Substantia nigra (tissue), 51 donors: ENCODE measurements at places on chromosomes 7 and 10.

DNA sequence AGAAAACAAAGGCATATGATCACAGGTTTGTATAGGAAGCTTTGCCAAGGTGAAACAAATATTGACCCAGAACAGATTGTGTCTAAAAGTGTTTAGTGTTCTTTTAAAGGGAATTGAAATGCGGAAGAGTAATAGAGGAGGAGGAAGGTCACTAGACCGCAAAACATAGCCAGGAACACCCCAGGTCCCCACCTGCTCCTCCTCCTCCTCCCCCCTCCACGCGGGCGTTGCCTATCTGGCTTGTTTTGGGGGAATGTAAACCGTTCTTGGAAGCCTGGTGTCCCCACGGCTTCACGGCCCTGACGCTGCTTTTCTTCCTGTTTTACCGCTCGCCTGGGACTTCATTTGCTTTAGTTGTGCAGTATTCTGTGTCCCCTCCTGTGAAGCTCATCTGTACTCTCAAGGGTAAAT is 81.0 kb upstream of the PFKP start:
- no peak for DNase-seq

DNA sequence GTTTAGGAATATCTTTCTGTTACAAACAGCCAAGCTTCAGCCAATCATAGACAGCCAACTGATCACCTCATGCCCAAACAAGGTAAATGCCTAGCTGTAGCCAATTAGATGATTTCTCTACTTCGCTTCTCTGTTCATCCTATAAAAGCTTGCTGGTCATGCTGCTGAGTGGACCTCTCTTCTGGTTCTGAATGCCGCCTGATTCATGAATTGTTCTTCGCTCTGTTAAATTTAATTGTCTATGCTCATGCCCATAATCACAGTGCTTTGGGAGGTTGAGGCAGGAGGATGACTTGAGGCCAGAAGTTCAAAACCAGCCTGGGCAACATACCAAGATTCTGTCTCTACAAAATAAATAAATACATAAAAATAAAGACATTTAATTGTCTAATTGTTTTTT is 698.1 kb upstream of the NRP1 start:
- no peak for DNase-seq

DNA sequence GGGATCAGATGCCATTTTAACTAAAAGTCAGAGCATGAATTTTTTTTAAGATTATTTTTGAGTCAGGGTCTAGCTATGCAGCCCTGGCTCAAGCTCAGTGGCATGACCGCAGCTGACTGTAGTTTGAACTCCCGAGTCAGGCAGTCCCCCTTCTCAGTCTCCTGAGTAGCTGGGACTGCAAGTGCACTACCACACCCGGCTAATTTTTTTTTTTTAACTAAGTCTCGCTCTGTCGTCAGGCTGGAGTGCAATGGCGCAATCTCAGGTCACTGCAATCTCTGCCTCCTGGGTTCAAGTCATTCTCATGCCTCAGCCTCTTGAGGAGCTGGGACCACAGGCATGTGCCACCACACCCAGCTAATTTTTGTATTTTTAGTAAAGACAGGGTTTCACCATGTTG is 7.8 kb downstream of the TAS2R41 start:
- no peak for DNase-seq

DNA sequence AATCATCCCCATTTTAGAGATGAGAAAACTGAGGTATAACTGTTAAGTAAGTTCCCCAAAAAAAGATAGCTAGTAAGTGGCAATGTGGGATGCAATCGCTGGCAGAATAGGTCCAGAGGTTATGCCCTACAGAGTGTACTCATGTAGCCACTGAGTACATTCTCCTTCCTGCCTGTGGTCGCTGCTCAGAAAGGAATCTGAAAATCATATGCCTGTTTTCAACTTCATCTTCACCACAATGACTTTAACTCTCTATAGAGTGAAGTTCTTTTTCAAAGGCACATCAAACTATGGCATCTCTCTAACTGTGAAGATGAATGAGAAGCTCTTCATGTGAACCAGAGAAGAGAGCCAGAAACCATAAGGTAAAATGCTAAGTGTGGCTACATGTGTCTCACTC is 162.2 kb upstream of the SLC25A13 start:
- DNase-seq, result no peak

- DNase-seq, result no peak
Observed at GRCh38 chr7:132964876-132965275, 117.0 kb downstream of the CHCHD3 start.

DNA sequence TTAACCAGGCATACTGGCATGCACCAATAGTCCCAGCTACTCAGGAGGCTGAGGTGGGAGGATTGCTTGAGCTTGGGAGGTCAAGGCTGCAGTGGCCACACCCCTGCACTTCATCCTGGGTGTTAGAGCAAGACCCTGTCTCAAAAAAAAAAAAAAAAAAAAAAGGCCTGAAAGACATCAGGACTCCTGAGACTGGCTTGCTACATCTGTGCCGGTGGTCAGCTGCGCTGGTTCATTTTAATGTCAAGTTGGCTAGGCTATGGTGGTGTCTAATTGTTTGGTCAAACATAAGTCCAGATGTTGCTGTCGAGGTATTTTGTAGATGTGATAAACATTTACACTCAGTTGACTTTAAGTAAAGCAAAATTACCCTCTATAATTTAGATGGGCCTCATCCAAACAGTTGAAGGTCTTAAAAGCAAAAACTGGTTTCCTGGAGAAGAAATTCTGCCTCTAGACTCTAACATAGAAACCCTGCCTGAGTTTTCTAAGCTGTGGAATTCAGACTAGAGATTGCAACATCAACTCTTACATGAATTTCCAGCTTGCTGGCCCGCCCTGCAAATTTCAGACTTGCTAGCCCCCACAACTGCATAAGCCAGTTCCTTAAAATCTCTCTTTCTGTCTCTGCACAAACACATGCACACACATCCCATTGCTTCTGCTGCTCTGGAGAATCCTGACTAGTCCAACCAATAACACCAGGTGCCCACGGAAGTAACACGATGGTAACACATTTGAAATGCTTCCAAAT is 18.2 kb downstream of the MYOF start:
- no peak for DNase-seq

DNA sequence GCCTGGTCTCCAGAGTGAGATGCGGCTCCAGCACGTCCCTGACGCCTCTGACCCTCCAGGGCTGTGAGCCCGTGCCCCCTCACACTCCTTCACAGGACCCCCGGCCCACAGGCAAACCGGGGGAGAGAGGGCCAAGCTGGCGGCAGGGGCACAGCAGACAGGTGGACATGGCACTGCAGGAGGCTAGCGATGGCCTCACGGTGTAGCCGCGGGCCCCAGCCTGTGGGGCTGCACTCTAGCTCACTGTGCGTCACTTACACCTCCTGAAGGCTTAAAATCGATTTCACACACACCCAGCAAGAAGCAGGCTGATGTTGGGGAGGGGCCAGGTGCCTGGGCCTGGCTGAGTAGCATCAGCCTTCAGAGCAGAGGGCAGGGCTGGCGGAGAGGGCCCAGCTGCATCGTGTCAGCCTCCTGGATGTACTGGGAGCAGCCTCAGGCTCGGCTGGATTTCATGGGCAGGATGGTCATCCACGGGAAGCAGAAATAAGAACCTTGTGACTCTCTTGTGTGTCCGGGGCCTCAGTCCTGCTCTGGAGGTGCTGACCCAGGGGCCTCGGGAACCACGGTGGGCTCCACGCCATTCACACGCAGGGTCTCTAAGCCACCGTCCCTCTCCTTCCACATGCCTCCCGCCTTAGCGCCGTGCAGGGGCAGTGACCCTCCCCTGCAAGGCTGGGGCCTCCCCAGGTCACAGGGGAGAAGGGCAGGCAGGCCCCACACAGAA is 19.4 kb upstream of the KNDC1 start:
- DNase-seq, result no peak

- DNase-seq, result no peak
Observed at GRCh38 chr10:19832699-19833098, 16.5 kb downstream of the PLXDC2 start.

DNA sequence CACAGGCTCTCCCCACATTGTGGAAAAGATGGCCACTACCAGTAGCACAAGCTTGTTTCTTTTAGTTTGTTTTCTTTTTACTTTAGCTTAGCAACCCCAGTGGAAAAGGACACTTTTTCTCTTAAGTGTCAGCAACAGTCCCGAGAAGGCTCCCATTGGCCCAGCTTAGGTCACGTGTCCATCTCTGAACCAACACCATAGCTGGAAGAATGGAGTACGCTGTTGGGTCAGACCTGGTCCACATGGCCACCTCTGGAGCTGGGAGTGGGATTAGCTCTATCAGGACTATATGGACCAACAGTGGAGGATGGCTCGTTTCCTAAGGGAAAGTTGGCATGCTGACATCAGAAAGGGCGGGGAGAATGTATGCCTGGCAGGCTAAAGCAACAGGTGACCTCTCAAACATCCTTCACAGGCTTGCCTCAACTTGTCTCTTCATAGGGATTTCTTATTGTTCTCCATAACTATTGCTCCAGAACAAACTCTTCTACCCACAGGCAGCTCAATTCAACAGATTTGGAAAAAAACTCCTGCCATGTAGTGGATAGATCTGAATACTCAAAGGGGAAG is 27.6 kb upstream of the NEUROG3 start:
- DNase-seq, result no peak

DNA sequence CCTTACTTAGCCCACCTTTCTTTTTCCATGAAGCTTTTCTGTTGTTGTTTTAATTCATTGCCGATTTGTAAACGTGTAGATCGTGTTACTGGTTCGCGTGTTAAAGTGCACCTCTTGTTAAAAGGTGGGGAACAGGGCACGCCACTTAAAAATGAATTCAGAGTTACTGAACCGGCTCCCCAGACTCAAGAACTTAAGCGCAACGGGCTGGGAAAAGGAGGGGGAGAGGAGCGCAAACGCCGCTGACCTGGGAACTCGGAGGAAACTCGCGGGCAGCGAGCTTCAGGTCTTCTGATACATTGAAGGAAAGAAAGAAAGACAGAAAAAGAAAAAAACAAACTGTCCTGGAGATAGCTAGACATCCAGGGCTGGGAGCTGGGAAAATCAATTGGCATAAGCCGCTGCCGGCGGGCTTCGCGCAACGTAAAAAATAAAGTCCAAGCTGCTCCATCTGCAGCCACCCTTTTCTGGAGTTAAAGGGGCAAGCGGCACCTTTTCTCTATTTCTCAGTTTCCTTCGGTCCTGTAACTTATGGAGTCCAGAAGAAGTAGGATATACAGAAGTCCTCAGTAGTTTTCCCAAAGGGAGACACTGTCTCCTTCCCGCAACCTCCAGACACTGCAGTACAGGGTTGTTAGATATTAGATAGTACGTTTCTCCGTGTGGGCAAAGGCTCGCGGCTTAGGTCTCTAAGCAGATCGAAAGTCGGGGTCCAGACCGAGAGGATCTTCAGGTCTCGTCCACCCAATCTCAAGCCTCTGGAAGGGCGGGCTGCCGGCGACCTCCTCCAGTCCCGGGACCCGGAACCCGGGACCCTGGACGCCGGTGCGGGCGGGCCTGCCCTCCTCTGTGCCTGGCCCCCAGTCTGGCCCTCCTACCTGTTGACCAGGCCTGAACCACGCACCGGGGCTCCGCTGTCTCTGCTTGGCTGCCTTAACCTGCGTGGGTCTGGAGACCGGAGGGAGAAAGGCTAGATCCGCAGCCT is 1.8 kb upstream of the DLX6 start:
- DNase-seq, result no peak

- DNase-seq, result no peak
Observed at GRCh38 chr7:106855540-106856132, 9.4 kb upstream of the PIK3CG start.

- no peak for DNase-seq
Observed at GRCh38 chr7:26912933-26913536, 48.6 kb upstream of the SKAP2 start.

DNA sequence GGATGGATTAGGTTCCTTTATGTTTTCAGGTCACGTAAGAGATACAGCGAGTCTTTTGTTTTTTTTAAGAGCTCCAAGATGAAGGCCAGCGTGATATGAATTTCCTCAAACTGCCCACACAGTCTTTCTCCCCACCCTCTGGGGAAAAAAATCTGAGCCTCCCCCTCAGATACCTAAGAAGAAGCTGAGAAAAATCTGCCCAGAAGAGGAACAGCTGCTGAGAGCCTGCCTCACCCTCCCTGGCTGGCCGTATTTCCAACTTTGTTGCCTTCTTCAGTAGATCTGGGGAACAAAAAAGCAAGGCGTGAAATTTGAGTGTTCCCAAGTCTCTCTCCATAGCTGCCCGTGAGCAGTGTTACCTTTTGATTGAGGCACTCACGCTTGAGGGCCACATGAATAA is 208.1 kb downstream of the KIAA1217 start:
- no peak for DNase-seq

DNA sequence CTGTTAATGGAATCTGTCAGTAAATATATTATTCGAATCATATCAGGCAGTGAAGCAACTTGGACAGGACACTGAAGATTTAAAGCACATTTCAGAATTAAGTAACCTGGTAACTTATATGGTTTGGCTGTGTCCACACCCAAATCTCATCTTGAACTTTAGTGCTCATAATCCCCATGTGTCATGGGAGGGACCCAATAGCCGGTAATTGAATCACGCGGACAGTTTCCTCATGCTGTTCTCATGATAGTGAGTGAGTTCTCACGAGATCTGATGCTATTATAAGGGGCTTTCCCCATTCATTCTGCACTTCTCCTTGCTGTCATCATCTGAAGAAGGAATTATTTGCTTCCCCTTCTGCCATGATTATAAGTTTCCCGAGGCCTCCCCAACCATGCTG is 83.2 kb upstream of the COL1A2 start:
- DNase-seq, result no peak

DNA sequence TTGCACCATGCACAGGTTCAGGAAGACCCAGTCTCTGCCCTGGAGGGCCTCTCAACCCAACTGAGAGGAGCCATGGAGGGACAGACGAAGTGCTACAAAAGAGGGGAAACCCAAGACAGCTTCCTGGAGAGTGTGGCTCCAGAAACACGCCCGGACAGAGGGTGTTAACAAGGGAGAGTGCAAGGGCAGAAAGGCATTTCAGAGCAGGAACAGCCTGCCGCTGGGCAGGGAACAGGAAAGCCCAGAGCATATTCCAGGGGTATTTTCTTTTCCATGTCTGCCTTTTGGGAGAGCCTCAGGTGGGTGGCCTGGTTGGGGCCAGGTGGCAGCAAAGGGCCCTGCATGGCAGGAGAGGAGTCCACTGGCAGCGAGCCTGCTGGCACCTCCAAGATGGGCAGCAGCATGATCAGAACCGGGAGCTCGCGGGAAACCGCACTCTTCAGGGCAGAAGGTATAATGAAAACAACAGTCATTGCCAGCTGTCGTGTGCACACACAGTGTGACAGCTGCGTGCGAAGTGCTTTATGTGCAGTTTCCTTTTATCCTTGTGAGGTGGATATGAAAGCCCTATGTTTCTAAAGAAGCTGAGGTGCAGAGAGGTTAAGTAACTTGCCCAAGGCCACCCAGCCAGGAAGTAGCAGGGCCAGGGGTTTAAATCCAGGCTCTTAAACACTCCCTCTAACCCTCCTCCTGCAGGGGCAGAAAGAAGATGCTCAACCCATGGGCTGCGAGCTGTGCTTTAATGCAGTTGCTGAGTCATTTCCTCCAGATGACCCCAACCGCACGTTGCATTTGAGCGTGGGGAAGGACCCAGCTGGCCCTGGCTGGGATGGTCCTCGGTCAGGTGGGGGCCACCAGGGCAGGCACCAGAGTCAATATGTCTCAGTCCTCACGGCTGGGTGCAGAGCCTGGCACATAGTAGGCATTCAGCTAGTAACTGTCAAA is 128.6 kb downstream of the OAT start:
- DNase-seq, result no peak
